ENCODE measurements at places on chromosomes 11 and 22. TPM values are rescaled to one million over a fixed set of nuclear protein-coding genes. Genes with fewer than 3 reads are reported as not detected.

RIMBP3B gene
- 0.65 TPM for total RNA-seq

CST6 gene
- not detected for total RNA-seq

NCAPH2 gene
- 66.5 TPM for total RNA-seq

MMP13 gene
- not detected for total RNA-seq

CD151 gene
- 154 TPM for total RNA-seq

OR5P2 gene
- not detected for total RNA-seq

KIAA1671 gene
- 57.1 TPM for total RNA-seq

SYT8 gene
- 0.69 TPM for total RNA-seq

- H3K27ac ChIP-seq, result no peak overlapping the region
- peaks cover 3% of the 10 kb centered on the region for H3K4me1 ChIP-seq
- H3K36me3 ChIP-seq, result no peaks in the 10 kb centered on the region
- DNase-seq, result no peak
Observed at GRCh38 chr11:94305146-94305545, 766 bp downstream of the IZUMO1R start.

DNA sequence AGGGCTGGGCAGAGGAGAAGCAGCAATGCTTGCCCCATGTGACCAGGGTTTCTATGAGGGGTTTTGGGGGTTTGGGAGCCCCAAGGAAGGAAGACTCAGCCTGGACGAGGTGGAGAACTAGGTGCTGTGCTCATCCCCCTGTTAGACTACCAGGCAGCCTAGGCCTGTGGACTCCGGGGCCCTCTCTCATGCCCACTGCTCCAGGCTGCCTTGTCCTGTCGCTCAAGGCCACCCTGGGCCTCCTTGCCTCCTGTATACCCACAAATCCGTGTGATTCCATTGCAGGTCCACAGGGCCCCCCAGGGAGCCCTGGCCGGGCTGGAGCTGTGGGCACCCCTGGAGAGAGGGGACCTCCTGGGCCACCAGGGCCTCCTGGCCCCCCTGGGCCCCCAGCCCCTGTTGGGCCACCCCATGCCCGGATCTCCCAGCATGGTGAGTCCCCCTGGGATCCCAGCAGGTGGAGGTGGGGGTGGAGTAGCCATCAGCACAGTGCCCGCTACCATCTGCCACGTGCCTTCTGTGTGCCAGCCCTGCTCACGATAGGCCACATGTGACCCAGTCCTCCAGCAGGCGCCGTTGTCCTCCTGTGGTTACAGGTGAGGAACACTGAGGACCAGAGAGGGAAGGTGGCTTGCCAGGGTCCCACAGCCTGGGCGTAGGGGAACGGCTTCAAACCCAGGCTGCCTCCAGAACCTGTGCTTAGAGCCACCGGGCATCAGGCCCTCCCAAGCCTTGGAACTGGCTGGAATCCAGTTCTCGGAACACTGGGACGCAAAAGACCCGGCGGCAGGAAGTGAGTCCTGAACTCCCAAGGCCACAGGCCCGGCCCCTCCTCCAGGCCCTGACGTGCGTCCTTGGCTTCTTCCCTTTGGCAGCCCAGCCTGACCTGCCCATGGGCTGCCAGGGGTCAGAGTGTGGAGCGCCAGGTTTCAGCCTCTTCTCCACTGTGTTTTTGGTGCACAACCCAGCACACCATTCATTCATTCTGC lies 26.6 kb downstream of the EMID1 start:
- peaks cover 3% of the 10 kb centered on the region for H3K27me3 ChIP-seq
- no peak overlapping the region for H3K4me3 ChIP-seq
- H3K36me3 ChIP-seq, result peaks cover 3% of the 10 kb centered on the region
- H3K27ac ChIP-seq, result no peak overlapping the region
- no peaks in the 10 kb centered on the region for H3K4me1 ChIP-seq

DNA sequence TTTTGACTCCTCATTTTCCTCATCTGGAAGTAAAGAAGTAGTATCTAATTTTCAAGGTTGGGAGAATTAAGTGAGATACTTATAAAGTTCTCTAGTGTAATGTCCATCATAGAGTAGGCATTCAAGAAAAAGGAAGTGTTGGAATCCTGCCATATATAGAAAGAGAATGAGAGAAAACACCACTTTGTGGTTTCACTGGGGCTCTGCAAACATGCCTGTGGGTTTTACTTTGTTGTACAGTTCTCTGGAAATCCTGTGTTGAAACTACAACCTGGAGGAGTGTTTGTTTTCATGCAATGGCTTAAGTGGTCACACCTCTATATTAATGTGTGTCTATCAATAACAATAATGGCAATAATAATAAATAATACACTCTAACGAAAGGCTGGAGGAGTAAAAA lies 741.7 kb downstream of the NELL1 start:
- no peaks in the 10 kb centered on the region for H3K36me3 ChIP-seq
- DNase-seq, result no peak
- no peaks in the 10 kb centered on the region for H3K4me1 ChIP-seq
- H3K4me3 ChIP-seq, result no peak overlapping the region
- no peak overlapping the region for H3K27ac ChIP-seq
- H3K27me3 ChIP-seq, result no peaks in the 10 kb centered on the region

- H3K36me3 ChIP-seq, result peaks cover 23% of the 10 kb centered on the region
- no peak overlapping the region for H3K27ac ChIP-seq
- no peaks in the 10 kb centered on the region for H3K4me1 ChIP-seq
- no peak overlapping the region for H3K4me3 ChIP-seq
Observed at GRCh38 chr11:78672850-78673620, 98.4 kb upstream of the NARS2 start.

DNA sequence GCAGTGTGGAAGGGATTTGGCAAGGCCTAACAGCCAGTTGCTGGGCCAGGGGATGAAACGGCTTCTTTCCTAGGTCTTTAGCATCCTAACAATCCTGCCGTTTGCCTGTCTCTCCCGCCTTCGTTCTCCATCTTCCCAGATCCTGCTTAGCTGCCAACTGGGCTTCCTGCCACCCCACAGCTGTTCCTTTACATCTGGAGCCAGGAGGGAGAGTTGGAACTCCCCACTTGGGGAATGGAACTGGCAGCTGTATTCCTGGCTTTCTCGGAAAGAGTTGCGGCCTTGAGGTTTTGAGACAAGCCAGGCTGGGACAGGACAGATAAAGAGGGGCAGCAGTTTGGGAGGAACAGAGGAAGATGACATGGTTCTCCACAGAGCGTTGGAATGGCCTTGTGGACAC lies 59.6 kb downstream of the ST3GAL4 start:
- DNase-seq, result no peak
- H3K27ac ChIP-seq, result no peak overlapping the region
- peaks cover 9% of the 10 kb centered on the region for H3K27me3 ChIP-seq
- peaks cover 4% of the 10 kb centered on the region for H3K36me3 ChIP-seq

DNA sequence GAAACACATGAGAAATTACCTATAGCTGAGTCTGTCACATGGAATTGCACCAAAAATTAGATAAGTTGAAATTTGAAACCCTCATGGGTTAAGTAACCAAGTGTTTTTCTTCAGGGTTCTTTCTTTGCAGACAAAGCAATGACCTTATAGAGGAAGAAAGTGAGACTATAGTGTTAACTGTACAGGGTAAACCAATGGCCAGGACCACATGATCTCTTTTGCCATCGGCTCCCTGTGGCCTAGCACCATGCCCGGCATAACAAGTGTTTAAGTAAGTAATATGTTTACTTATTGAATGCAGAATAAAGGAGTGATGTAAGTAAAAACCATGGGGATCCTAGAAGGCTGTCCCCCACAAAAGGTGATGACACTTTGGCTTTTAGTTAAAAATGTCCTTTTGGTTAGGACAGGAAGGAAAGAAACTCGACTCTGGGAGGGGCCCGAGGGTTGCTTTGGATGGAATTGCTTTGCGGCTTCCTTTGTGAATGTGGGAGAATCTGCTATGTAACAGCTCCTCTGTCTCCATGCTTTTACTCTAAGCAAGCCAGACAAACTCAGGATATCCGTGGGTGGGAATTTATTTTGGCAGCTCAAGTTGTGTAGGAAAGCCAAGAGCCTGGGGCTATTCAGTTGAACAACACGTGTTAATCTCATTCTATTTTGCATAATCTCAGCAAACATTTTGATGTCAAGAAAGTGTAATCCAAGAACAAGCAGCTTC lies 454.7 kb downstream of the INSC start:
- no peak overlapping the region for H3K27ac ChIP-seq
- H3K36me3 ChIP-seq, result no peaks in the 10 kb centered on the region
- H3K4me3 ChIP-seq, result no peak overlapping the region
- DNase-seq, result no peak
- H3K27me3 ChIP-seq, result peaks cover 14% of the 10 kb centered on the region

- H3K27ac ChIP-seq, result no peak overlapping the region
- DNase-seq, result no peak
- H3K27me3 ChIP-seq, result no peaks in the 10 kb centered on the region
- peaks cover 11% of the 10 kb centered on the region for H3K36me3 ChIP-seq
Observed at GRCh38 chr22:44005524-44005923, 18.6 kb upstream of the PARVB start.

GRCh38 chr11:126305699-126306098 lies 1.8 kb downstream of the DCPS start:
- no peak for DNase-seq
- H3K27ac ChIP-seq, result no peak overlapping the region
- H3K4me1 ChIP-seq, result peaks cover 16% of the 10 kb centered on the region
- H3K27me3 ChIP-seq, result no peaks in the 10 kb centered on the region
- H3K4me3 ChIP-seq, result no peak overlapping the region
- peaks cover 2% of the 10 kb centered on the region for H3K36me3 ChIP-seq

- no peak for DNase-seq
- peaks cover 48% of the 10 kb centered on the region for H3K27me3 ChIP-seq
- no peaks in the 10 kb centered on the region for H3K36me3 ChIP-seq
- no peak overlapping the region for H3K4me3 ChIP-seq
- no peak overlapping the region for H3K27ac ChIP-seq
Observed at GRCh38 chr11:134333946-134334345, 2.2 kb downstream of the GLB1L2 start.

GRCh38 chr11:100855466-100856067 lies 168.5 kb downstream of the ARHGAP42 start:
- peaks cover 21% of the 10 kb centered on the region for H3K4me1 ChIP-seq
- H3K27me3 ChIP-seq, result no peaks in the 10 kb centered on the region
- H3K27ac ChIP-seq, result no peak overlapping the region
- no peaks in the 10 kb centered on the region for H3K36me3 ChIP-seq

GRCh38 chr11:70307176-70307575 lies 36.7 kb downstream of the PPFIA1 start:
- peaks cover 14% of the 10 kb centered on the region for H3K36me3 ChIP-seq
- no peak overlapping the region for H3K4me3 ChIP-seq
- no peak overlapping the region for H3K27ac ChIP-seq
- no peaks in the 10 kb centered on the region for H3K27me3 ChIP-seq
- DNase-seq, result no peak
- peaks cover 15% of the 10 kb centered on the region for H3K4me1 ChIP-seq

- no peak overlapping the region for H3K27ac ChIP-seq
- no peak overlapping the region for H3K4me3 ChIP-seq
- peaks cover 38% of the 10 kb centered on the region for H3K27me3 ChIP-seq
Observed at GRCh38 chr11:3232956-3233355, 739 bp upstream of the MRGPRE start.

DNA sequence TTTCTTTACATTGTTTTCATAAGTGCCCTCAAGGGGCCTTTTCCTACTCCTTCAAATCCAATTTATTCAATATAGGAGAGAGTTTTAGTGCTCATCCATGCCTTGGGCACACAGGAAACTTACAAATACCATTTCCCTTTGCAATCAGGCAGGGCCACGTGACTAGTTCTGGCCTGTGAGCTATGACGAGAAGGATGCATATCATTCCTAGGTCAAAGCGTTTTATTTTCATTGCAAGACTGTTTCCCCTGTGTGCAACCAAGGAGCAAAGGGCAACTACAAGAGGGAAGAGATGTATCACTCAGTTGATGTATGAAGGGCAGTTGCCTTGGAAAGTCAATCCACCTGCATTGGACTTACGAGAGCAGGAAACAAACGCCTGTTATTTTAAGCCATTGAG lies 1.9 kb upstream of the TRAF6 start:
- H3K27me3 ChIP-seq, result peaks cover 40% of the 10 kb centered on the region
- H3K36me3 ChIP-seq, result no peaks in the 10 kb centered on the region
- peaks cover 13% of the 10 kb centered on the region for H3K4me1 ChIP-seq
- no peak overlapping the region for H3K27ac ChIP-seq

DNA sequence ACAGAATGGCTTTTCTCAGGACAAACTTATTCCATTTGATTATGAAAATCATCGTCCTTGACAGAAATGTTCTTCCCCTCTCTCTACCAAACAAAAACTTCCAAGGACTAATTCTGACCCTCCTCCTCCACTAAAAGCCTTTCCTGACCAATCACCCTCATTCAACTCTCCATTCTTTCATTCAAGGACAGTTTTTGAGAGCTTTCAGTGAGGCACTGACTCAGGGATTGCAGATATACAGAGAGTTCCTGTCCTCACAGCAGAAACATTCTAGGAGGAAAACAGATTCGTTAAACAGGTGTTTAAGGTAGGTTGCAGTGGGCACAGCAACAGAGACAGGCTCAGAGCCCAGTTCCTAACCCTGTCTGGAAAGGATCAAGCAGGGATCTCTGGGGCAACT lies 41.5 kb downstream of the OR4D9 start:
- DNase-seq, result no peak
- peaks cover 5% of the 10 kb centered on the region for H3K4me1 ChIP-seq
- H3K36me3 ChIP-seq, result peaks cover 2% of the 10 kb centered on the region

DNA sequence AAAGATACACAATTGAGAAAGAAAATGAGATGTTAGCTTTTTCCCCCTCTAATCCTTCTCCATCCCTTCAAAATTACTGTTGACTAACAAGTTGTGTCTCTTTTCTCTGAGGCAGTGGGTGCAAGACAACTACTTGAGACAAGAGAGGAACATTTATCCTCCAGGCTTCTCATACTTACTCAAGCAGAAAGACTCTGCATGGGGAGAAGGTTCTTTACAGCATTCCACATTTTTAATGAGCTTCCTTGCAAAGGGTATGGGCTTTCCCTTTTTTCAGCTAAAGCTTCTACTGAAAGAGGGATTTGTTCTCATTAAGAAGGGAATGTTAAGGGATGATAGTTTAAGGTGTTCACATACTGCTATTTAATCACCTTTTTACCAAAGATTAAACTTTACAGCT lies 47.8 kb downstream of the PAX6 start:
- H3K36me3 ChIP-seq, result no peaks in the 10 kb centered on the region
- no peaks in the 10 kb centered on the region for H3K27me3 ChIP-seq
- H3K27ac ChIP-seq, result no peak overlapping the region
- no peak for DNase-seq

DNA sequence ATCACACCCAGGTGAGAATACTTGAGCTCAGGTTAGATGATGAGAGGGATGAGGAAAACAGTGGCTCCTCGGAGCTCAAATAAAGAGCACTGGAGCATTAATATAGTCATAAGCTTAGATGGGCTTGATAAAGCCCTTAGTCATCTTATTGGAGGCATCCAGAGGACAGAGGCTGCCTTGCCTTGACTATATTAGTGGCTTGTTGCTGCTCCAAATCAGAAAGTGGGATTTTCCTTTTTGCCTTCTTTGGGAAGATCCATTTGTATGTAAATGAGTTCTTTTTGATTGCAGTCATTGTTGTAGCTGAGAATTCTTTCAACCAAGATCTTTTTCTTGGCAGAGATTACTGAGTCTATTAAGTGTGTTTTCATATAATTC lies 18.9 kb downstream of the ADM start:
- H3K36me3 ChIP-seq, result no peaks in the 10 kb centered on the region
- H3K4me3 ChIP-seq, result no peak overlapping the region
- H3K27ac ChIP-seq, result peak overlapping the region; percentile 82
- no peaks in the 10 kb centered on the region for H3K27me3 ChIP-seq
- DNase-seq, result no peak

GRCh38 chr11:70176940-70177689 lies 26.0 kb upstream of the FADD start:
- no peaks in the 10 kb centered on the region for H3K36me3 ChIP-seq
- no peak for DNase-seq
- H3K27me3 ChIP-seq, result peaks cover 7% of the 10 kb centered on the region
- H3K4me1 ChIP-seq, result peaks cover 5% of the 10 kb centered on the region
- no peak overlapping the region for H3K27ac ChIP-seq
- H3K4me3 ChIP-seq, result no peak overlapping the region

- H3K27ac ChIP-seq, result no peak overlapping the region
- H3K4me1 ChIP-seq, result peaks cover 34% of the 10 kb centered on the region
- H3K36me3 ChIP-seq, result peaks cover 1% of the 10 kb centered on the region
- peak; percentile 3 for DNase-seq
Observed at GRCh38 chr11:1300569-1301187, 8.8 kb downstream of the TOLLIP start.
